ENCODE measurements at places on chromosomes 13 and 19.

DNA sequence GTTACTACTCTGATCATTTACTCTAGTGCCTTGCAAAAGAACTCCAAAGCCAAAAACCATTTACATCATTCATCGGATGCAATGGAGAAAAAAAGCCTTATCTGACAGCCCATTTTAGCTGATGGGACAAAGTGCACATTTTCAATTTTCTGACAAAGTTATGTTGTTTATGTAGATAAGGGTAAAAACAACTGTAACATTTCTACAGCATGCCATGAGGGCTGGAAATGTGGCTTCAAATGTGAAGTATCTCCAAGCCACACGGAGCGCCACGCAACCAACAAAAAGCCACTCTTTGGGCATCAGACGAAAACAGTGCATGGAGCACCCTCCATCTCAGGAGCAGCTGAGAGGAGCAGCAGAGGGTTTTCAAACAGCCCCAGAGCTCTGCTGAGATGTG, 364.6 kb upstream of the ZNF507 start:
- no peak for DNase-seq

DNA sequence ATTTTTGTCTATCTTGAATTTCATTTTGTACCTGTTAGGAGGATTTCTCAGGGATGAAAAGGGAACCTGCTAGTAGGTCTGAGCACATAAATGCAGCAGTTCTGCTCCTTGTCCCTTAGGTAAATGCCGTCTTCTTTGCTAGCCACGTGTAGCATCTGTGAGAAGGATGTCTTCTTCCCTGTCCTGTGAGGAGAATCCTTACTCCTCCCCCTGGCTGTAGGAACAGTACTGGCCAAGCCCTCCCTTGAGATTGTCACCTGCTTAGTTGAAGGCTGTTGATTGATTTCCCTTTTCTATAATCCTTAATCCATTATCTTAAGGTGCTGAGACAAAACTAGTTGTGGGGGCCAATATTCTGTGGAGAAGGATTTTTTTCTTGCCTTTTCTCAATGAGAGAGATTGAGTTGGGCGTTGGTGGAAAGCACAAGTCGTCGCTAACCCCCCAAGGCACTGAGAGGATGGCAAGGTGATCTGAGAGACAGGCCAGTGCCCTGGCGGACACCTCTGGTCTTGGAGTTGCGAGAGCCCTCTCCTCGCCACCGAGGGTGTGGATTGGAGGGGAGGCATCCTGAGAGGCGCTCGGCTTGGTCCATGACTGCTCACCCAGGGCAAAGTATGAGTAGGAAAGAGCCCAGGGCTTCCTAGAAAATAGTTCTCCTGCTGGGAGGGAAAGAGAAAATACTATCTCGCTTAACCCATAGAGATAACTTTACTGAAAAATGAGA, 216.7 kb downstream of the ATP8A2 start:
- no peak for DNase-seq

- no peak for DNase-seq
Measured at GRCh38 chr19:17966129-17966483, 801 bp upstream of the KCNN1 start.

DNA sequence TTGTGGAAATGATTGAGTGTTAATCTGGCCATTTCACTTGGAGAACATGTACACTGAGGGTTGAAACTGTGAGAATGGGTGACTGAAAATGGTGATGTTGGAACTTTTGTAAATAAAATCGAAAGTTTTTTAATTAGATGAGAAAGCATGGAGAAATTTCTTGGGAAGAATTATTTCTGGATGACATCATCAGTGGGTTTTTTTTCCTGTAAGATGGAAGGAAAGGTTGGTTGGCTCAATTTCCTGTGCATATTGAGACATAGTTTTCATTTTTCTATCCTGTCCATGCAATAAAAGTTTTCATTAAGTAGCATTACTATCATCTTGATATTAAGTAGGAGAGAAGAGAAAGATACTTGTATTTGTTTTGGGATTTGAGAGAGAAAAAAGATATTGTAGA, 120.6 kb upstream of the HTR2A start:
- no peak for DNase-seq

DNA sequence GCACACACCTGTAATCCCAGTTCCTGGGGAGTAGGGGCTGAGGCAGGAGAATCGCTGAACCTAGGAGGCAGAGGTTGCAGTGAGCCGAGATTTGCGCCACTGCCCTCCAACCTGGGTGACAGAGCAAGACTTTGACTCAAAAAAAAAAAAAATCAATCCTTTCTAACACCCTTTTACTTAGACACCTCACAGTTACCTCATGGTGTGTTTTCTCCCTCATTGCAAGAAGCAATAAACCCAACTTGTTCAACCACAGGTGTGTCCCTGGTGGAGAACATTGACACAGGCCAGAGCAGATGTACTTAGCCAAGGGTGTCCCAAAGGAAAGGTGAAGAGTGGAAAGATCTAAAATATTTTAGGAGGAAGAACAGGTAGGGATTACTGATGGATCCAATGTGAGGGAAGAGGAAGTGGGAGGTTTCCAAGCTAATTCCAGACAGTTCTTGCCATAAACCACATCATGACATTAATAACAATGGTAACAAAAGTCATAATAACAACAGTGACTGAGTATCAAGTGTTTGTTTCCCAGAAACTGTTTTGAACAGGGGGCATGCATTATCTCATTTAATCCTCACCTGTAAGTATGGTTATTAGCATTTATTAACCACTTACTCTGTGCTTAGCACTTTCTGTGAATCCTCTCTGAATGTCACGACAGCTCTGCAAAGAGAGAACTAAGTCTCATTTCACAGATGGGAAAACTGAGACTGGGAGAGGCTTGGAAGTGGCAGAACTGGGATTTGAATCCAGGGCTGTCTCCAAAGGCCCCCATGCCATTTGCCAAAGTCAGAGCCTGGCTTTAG, 3.1 kb upstream of the LYPD3 start:
- DNase-seq, result peak; percentile 23

GRCh38 chr19:14369399-14370168, 11.7 kb upstream of the ADGRE5 start:
- DNase-seq, result no peak

DNA sequence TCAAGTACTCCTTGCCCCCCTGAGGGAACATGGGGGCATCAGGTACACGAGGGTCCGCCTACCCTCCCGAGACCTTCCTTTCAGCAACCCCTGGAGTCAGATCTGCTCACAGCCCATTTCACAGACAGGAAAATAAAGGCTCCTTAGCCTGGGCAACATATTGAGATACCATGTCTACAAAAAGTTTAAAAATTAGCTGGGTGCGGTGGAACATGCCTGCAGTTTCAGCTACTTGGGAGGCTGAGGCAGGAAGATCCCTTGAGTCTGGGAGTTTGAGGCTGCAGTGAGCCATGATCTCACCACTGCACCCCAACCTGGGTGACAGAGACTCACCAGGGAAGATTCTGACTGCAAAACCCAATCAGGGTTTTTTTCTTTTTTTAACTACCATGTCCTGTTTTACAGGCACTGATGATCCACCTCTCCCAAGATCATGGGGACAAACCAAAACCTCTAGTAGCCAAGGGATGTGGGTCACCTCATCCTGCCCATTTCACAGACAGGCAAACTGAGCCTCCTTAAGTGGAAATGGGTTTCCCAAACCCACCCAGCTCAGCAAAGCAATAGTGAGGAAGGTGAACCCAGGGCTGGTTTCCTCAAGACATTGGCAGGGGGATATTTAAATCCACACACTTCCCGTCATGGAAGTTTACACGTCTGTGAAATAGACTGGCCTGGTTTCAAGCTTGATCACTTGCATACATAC, 6.4 kb upstream of the CDKN2D start:
- DNase-seq, result no peak

- DNase-seq, result peak; percentile 46
Measured at GRCh38 chr13:99086267-99087097, 108.6 kb upstream of the DOCK9 start.

- no peak for DNase-seq
Measured at GRCh38 chr13:84812789-84813188, 930.5 kb upstream of the SLITRK1 start.

- DNase-seq, result no peak
Measured at GRCh38 chr13:75079226-75079625, 402.7 kb downstream of the TBC1D4 start.

GRCh38 chr13:29676535-29676934, 81.0 kb upstream of the SLC7A1 start:
- DNase-seq, result peak; percentile 68

DNA sequence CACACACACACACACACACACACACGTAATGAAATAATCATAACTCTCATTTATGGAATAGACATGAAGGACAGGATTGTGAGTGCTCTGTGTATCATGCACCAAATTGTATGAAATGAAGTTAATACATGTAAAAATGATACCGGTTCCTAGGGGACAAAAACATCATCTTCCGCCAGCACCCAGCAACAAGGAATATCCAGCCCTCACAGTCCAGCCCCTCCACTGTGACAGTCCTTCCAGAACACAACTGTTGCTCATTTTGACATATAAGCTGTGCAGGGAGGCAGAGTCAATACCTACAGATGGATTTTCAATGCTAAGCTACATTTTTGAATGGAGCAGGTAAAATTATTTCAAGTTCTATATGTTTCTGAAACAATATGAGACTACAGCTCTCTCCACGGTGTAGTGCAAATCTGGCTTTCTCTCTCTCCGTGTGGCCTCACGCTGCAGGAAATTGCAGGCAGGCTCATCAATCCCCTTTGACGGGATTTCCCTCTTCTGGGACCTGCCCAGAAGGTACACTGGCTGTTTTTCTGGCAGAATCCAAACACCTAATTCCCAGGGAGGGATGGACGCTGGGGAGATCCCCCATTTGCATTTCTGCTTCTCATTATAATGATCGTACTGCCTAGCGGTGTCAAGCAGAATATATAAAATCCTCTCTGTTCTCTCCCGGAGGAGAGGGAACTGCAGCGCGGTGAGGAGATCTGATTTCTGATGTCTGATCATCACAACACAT, 494.0 kb downstream of the LIG4 start:
- no peak for DNase-seq

GRCh38 chr19:48302600-48302959, 22.8 kb upstream of the EMP3 start:
- no peak for DNase-seq

- no peak for DNase-seq
Measured at GRCh38 chr13:53474878-53475277, 446.3 kb downstream of the OLFM4 start.

- no peak for DNase-seq
Measured at GRCh38 chr19:38709671-38710415, 34.4 kb downstream of the CAPN12 start.

GRCh38 chr13:42905579-42905978, 86.5 kb downstream of the EPSTI1 start:
- DNase-seq, result no peak

GRCh38 chr13:23679220-23679619, 109.0 kb downstream of the TNFRSF19 start:
- DNase-seq, result peak; percentile 87

GRCh38 chr13:30796132-30796572, 60.8 kb downstream of the ALOX5AP start:
- peak; percentile 82 for DNase-seq

DNA sequence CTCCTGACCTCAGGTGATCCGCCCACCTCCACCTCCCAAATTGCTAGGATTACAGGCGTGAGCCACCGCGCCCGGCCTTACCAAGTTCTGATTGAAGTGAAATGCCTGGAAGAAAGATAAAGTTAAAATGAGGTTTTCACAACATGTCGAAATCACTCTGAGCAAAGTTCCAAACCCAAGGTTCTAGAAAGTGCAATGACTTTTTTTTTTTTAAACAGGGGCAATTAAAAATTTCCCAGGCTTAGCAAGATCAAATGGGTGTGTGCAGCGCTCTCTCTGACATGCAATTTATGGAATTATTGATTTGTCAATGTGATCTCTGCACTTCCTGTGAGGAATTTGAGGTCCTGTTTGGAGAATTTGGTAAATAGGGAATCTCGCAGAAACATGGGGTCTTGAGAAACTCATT, 12.8 kb upstream of the MAP2K2 start:
- no peak for DNase-seq

DNA sequence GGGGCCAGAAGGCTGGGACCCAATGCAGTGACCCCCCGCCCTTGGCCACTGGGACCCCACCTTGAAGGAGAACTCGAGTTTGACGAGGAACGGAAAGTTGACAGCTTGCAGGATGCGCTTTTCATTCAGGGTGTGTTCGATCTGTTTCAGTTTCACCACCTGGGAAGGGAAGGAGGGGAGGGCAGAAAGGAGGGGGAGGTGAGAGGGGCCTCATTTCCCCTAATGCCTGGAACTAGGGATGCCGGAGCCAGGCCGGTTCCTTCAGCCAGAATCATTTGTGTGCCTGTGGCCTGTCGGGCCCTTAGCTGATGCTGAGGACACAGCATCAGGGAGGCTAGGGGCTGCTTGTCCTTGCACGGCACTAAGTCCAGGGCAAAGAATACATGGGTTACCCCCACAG, 12.2 kb upstream of the SAMD1 start:
- DNase-seq, result no peak
